ENCODE measurements at places on chromosomes 7 and 10.

GRCh38 chr7:128164061-128164954 is 76.8 kb upstream of the LEP start:
- peak; percentile 89 for DNase-seq

GRCh38 chr7:81075150-81075549 is 156.3 kb upstream of the SEMA3C start:
- DNase-seq, result no peak

- peak; percentile 29 for DNase-seq
Observed at GRCh38 chr7:50953820-50954219, 171.1 kb upstream of the GRB10 start.

- no peak for DNase-seq
Observed at GRCh38 chr7:5612695-5613094, 168.8 kb downstream of the RNF216 start.

DNA sequence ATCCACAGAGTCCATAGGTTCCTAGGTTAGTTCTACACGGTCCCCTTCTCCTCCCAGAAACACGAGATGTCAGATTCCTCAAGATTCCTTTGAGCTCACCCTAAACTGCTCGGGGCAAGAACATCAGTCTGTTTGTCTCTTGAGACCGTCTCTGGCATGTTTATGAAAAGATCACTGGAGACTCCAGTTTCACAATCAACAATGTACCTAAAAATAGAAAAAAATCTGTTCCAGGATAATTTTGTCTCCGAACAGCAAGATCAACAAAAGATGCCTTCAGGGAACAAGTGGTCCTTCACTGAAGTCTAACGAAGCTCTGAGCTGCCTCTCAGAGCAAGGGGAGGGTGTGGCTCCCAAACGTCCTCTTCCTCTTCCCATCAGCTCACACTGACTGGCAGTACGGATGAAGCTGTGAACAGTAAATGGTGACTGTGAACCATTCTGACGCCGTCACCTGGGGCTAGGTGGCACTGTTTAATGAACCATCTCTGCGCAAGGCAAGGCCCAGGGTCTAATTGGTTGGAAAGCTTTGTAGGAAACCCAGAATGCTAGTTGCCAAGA is 156.2 kb upstream of the LYZL1 start:
- DNase-seq, result no peak

GRCh38 chr7:37212051-37212450 is 236.6 kb downstream of the ELMO1 start:
- no peak for DNase-seq

GRCh38 chr7:93242106-93242505 is 9.9 kb downstream of the VPS50 start:
- no peak for DNase-seq

DNA sequence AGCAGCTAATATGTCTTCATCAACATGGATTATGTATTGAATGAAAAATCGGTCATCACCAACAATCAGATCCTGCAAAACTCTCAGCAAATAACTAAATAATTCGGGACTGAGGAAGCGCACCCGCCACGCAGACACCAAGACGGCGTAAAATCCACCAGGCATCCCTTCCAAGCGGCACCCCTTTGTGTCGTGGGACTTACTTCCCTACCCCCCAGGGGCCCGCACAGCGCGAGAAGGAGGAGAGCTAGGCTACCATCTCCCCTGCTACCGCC is 721 bp downstream of the ARL3 start:
- no peak for DNase-seq

DNA sequence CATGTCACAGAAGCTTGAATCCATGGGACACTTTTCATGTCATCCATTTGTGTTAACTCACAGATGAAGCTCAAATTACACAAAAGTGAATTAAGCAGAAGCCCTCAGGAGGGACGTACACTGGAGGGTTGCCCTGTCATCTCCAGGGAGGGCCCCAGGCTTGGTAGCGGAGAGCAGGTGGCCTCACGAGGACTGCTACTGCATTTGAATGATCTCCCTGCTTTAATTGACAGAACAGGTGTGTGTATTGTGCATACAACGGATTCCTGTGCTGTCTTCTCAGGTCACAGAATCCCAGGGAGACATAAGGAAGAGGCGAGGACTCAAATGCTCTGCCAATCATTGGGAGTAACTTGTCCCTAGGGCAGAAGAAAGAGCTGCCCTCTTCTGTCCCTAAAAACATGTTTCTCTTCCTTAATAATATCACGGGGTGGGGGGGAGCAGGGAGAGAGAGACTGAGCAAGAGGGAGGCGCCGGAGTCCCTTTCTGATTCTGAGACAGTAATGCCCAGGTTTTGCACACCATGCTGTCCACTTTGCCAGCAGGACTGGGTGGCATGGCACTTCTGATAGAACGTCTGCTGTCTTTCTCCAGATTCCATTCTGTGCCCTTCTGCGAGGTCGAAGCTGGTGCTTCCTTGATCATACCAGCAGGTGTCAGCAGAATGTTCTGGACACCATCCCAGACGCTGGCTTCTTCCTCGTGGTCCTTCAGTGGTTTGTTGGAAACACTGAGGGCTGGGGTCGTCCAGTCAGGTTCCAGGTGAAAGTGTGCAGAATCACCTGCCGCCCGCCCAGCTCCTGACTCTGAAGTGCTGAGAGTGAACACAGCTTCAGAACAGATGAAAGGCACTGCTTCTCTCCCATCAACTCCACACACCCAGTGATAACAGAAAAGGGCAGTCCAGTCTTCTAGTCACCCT is 26.2 kb upstream of the RASGEF1A start:
- peak; percentile 77 for DNase-seq

DNA sequence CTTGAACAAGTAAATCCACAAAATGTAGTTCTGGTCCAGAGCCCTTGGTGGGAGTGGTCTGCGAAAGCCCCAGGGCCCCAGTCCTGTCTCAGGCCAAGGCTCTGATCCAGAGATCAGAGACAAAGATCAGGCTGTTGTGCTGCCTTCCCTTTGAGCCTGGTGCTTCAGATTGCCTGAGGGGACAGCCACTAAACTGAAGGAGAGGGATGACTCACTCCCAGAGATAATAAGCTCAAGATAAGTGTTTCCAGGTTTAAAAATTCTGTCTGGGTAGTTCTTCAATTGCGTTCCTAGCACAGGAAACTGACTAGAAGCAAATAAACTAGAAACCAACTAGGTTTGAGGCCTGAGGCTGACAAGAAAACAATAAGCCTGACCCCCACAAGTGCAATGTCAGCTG is 190.2 kb downstream of the RAMP3 start:
- DNase-seq, result peak; percentile 56

- DNase-seq, result no peak
Observed at GRCh38 chr10:74586088-74586585, 240.3 kb upstream of the KAT6B start.
